Stimulated activated CD8-positive, alpha-beta memory T cell treated with anti-CD3 and anti-CD28 coated beads, Interleukin-15, amount 100 ng/mL, for 4 hours (primary cell): ENCODE measurements at places on chromosomes 11 and 22.

- no peak for DNase-seq
Observed at GRCh38 chr22:31187627-31188026, 24.5 kb upstream of the LIMK2 start.

GRCh38 chr22:46150034-46150654 lies at the start of gene PPARA:
PPARA (plus strand) TSS chr22:46150526; CDS start chr22:46198384, 47,858 bp downstream.
- DNase-seq, result peak; percentile 64

- no peak for DNase-seq
Observed at GRCh38 chr11:59097113-59097708, 9.8 kb upstream of the FAM111B start.

- DNase-seq, result no peak
Observed at GRCh38 chr22:37229012-37229804, 14.9 kb downstream of the RAC2 start.
